ENCODE measurements at places on chromosomes 5 and 9.

DNA sequence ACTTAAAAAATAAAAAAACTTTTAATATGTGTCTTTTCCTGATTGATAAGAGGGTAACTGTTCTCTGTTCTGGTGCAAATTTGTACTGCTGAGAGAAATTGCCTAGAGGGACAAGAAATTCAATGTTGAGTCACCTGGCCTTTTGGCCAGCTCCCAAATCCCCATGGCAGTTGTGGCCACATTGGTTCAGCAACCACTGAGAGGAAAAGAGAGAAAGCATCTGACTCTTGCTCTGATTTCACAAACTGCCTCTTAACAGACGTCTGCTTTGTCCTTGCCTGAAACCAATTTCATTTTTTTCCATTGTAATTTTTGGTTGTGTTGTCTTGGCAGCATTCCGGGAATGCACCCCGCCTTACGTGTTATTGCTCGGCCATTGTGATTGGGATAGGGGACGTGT, 42.4 kb downstream of the NTRK2 start:
- no peak for DNase-seq

GRCh38 chr9:88535226-88536022, 446 bp downstream of the NXNL2 start:
- DNase-seq, result no peak

DNA sequence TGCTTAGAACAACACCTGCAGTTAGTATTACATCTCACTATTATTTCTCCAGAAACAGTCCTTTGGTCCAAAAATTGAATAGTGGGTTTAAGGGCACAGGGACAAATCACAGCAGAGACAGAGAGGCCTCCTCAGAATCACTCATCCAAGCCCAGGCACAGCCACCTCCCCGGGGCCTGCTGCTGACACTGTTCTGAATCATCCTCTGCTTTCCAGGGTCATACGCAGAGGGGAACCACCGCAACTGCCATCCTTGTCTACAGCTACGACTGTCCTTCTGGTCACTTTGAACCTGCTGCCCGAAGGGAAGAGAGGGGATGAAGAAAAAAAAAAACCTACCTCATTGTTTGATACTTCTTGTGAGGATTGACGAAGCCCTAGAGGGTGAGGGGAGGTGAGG, 35.3 kb upstream of the MAN2A1 start:
- DNase-seq, result no peak

GRCh38 chr5:178069909-178070308, 43.4 kb upstream of the N4BP3 start:
- DNase-seq, result peak; percentile 49

DNA sequence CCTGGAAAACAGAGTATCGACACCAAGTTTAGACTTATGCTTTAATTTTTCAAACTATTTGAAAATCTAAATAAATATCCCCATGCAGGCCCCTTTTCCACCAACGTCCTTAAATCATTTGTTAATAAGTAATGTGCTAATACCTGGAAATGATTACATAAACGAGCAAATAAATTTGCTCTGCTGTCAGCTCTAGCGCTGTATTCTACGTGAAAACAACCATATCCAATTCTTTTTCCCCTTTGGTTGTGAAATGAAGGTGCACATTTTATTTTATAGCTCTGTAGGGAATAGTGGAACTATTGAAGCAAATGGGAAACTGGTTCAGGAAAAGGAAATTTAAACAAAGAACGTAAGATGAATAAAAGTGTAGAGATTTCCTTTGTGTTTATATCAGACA, 137.7 kb upstream of the ZNF608 start:
- DNase-seq, result no peak

DNA sequence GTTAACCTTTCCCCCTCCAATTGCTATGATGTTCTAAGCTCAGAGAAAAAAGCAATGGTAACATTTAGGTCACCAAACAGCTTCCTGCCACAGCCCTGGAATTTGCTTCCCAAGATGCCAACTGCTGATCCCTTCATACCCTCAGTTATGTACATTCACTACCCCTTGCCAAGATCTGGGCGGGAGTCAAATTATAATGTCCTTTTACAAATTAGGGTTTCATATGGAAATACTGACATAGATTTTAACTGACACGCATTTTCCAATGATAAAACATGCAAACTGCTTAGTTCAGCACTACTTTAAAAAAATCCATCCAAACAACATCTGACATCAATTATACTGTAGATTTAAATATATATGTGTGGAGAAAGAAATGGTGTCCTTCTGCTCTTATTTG, 5.0 kb downstream of the LOX start:
- no peak for DNase-seq

DNA sequence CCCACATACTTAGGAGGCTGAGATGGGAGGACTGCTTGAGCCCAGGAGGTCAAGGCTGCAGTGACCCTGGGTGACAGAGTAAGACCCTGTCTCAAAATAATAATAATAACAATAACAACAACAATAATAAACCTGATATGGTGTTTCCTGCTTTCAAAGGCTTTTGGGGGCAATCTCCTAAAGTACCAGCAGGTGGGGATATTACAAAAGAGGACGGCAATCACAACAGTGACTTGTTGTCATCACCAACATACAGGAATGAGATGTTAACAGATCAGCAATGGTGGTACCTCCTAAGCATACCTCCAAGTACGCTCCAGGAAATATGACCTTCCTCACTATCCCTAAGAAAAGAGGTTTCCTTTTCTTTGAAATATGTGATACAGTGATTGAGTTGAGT, 91.1 kb upstream of the RNF180 start:
- DNase-seq, result peak; percentile 7

GRCh38 chr5:137629646-137630045, 106.2 kb downstream of the KLHL3 start:
- peak; percentile 50 for DNase-seq

DNA sequence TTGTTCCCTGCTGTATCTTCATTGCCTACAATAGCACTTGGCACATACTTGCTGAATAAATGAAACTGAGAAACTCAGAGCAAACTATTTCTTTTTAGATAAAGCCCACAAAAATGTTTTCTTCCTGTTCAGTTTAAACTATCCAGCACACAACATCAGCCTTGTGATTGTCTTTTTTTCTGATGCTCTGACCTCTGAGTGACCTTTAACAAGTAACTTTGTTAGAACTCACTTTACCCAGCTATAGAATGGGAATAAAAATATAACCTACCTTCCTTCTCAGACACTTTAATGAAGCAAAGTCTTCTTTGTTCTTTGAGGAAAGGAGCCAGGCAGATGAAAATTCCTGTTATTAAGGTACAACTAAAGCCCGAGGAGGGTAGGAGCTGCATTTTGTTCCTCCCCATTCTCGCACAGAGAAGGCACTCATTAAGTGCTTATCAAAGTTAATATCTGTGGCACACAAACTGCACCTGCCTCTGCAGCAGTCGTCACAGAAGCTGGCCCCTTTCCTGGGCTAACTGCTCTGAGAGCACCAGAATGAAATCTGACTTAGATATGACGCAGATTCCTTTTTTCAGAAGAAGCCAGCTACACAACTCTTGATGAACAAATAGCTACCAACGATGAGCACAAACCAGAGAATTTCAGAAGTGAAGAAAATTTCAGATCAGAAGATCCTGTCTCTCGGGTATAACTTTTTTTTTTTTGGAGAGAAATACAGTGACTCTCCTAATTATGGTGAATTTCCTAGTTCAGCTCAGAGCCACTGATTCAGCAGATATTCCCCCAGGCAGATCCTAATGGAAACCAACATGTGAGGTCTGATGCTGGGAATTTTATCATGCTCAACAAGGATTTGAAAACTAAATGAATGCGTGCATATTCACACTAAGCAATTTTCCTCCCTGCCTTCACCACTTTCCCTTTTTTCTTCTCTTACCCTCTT, 31.0 kb upstream of the NR3C1 start:
- no peak for DNase-seq

GRCh38 chr5:126428421-126428820, 5.2 kb downstream of the GRAMD2B start:
- no peak for DNase-seq

GRCh38 chr5:174852143-174852542, 127.8 kb downstream of the MSX2 start:
- DNase-seq, result no peak

All from HuH-7.5 (cell line).